ENCODE measurements at places on chromosomes 5 and 9.
A peak's percentile ranks its signal among the peaks of the same experiment; 100 is the strongest.

DNA sequence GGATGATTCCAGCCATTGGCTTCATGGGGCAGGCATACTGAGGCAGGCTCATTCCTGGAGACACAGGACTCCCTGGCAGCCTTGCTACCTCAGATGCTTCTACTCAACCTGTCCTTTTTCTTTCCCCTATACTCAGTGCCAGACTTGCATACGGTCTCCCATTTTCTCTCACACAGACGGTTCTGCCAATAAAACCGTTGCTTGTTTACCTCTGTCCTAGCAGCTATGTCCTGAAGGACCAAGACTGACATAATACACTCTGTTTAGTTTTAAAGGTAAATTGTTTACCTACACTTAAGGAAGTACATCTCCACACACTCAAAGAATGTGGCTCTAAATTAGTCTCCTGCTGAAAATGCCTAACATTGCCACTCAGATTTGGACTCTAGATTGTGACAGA lies 151.0 kb upstream of the RFX3 start:
- DNase-seq = no peak

- DNase-seq = peak; percentile 30
Observed at GRCh38 chr5:88680253-88681132, 202.5 kb downstream of the MEF2C start.

DNA sequence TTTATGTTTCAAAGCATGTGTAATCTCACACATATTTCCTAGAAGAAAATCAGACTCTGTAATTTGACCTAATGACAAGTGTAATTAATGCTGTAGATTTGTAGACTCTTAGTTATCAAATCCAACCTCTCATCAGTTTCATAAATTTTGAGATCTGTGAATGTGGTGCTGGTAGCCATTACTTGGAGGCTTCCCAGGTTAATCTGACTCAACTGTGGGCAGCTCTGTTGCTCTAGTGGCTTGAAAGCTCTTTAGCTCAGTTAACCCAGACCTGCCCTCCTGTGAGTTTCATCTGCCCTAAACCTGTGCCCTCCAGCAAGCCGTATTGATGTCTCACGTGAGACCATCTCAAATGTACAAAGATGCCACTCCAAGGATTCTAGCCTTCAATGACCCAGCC lies 323.4 kb downstream of the FBXL7 start:
- no peak for DNase-seq

DNA sequence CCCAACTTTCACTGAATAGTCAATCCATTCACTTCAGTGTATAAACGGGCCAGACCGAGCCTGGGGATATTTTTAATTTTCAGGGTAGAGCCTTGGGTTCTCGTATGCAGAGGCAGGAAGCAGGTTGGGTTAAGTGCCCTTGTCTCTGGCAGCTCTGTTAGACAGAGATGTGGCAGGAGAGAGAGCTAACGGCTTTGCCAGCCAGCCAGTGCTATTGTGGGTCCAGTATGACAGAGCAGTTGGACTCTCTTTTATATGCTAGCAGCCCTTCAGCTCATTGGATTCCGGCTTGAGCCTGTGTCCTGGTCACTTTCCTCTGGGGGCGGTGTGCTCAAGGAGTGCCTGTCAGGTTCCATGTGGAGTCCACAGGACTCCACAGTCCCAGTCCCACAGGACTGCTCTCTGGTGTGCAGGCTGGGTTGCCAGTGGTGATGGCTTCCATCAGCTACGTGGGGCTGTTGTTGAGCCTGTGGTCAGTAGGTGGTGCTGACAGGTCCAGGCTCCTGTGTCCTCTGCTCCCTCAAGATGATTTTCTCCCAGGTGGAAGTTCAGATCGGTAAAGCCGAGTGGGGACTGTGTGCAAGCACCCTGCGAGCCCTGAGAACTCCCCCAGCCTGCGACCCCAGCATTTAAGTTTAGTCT lies 14.3 kb downstream of the CLTA start:
- no peak for DNase-seq

DNA sequence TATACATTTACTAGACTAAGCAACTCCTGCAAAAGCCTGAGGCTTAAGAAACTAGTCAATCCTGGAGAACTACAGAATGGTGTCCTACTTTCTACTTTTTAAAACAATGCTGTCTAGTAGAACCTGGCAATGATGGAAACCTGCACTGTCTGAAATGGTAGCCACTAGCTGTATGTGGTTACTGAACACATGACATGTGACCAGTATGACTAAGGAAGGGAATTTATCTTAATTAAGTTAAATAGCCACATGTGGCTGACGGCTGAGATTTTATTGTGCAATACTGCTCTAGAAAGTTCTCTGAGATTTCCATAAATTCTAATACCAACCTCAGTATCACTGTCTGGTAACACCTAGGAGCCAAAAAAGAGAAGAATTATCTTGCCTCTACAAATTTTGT lies 44.9 kb upstream of the RAPGEF6 start:
- DNase-seq = peak; percentile 25

- DNase-seq = no peak
Observed at GRCh38 chr9:126942399-126942798, 27.8 kb downstream of the RALGPS1 start.

DNA sequence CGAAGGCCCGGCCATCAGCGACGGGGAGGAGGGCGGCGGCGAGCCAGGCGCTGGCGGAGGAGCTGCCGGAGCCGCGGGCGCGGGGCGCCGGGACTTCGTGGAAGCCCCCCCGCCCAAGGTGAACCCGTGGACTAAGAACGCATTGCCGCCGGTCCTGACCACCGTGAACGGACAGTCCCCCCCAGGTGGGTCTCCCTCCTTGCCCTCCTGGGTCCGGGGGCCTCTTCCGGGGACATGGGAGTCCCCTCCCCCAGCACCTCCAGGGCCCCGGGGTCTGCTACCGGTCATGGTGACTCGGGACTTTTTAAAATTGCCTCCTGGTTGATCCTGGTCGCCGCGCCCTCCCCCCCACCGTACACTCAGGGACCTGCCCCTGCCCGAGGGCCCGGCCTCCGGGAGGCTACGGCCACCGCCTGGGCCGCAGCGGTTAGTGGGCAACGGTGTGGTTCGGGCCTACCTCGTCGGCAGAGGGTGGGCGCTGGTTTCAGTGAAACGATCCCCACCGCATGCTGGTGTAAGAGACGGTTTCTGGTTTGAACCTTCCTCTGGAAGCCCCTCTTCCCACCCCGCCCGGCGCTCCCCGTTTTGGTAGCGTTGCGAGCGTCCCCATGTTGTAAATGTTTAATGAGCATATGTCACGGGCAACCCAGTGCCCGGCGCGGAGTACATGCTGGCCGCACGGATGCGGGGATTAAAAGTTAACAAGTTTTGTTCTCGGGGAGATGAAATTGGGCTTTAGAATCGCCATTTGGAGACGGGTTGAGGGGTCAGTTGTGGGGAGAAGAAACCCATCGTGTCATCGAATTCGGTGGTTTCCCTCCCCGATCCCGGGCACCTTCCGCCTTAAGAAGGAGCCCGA lies 1.1 kb downstream of the LARP1 start:
- peak; percentile 31 for DNase-seq

DNA sequence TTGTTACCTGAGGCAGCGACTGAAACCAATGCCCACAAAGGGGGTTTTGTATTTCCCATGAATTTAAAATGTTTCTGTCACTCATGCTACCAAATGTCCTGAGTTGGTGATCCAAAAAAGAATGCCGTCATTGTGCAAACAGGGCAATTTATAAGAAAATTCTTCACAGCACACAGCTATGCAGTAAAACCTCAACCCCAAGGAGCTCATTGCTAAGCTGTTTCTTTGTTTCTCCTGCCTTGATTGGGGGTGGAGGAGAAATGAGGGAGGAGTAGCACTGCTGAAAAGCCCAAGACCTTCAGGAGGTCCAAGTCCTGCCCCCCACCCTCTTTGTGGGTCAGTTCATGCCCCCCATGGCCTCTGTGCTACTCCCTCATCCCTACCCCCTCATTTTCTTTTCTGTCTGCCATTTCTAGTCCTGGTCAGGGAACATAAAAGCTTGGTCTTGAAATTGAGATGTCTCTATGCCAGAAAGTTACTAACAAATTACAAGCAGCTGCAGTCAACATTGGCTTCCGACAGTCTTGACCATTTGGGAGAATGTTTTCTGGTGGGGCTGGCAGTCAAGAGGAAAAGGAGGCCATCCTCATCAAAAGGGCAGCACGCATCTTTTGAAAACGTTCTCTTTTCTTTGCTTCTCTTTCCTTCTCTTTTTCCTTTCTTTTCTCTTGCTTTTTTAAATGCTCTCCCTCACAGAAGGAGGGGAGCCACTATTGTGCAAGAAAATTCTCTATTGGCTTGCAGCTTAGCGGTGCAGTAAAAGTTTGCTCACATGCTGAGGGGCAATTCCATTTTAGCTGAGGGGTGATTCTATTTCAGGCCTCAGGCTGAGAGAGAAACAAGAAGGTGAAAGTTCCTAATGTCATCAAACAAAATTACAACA lies 133.3 kb downstream of the GCNT1 start:
- peak; percentile 47 for DNase-seq

GRCh38 chr9:136664000-136664915 lies 1.5 kb downstream of the EGFL7 start:
- no peak for DNase-seq

DNA sequence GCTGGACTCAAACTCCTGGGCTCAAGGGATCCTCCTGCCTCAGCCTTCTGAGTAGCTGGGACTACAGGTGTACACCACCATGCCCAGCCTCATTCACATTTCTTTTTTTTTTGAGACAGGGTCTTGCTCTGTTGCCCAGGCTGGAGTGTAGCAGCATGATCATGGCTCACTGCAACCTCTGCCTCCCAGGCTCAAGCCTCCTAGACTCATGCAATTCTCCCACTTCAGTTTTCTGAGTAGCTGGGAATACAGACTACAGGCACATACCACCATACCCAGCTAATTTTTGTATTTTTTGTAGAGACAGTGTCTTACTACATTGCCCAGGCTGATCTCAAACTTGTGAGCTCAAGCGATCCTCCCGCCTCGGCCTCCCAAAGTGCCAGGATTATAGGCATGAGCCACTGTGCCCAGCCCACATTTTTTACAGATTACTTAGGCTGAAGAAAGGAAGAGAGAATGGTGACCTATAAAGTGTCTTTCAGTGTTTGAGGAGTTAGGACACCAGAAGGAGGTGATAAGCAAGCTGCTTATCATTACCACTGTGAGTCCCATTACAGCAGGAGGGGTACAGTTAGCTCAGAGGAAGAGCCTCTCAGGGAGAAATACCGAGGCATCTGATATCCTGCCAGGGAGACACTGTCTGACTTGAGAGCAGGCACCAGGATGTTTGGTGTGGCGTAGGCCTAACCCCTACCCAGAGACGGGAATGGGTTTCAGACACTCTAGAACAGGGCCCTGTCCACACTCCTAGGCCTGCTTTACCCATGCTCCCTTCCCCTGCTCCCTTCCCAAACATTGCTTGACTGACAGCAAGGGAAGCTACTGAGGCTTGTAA lies 9.7 kb downstream of the FAXDC2 start:
- DNase-seq = no peak

DNA sequence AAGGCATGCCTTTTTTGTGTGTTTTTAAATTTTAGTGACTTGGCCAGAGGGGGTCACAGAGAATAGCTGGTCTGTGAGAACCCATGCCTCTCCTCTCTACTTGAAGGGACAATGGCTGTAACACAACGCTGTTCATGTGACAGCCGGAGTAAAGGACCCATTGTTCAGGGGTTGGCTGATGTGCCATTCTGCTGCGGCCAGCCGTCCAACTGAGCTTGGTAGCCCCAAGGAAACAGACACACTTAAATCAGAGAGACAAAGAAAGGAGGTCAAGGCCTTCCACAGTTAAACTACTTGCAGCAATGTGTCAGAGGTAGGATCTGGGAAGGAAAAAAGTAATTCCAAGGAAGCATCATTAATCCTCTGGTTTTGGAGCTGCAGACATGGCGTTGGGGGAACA lies 8.1 kb downstream of the MEGF10 start:
- no peak for DNase-seq

GRCh38 chr9:98240475-98240874 lies 15.0 kb downstream of the TBC1D2 start:
- no peak for DNase-seq
